ENCODE measurements at places on chromosomes 1 and 21.

DNA sequence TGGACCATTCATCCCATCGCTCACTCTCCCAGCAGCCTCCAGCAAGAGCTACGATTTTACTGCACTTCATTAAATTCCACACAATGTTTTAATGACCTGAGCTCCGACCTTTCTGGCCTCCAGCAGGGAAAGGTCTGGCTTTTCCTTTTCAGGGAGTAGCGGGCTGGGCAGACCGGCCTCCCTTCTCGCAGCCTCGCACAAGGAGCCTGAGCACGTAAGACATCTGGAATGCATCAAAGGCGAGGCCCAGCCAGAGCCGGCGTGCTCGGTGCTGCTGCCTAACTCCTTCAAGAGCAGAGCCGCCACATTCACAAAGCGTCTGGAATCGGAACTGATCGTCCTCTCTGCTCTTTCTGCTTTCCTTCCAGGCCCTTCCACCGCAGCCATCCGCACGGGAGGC lies 32.5 kb upstream of the FHAD1 start:
- no peak for DNase-seq

- no peak for DNase-seq
Measured at GRCh38 chr1:210332719-210333398, 4.2 kb downstream of the HHAT start.

DNA sequence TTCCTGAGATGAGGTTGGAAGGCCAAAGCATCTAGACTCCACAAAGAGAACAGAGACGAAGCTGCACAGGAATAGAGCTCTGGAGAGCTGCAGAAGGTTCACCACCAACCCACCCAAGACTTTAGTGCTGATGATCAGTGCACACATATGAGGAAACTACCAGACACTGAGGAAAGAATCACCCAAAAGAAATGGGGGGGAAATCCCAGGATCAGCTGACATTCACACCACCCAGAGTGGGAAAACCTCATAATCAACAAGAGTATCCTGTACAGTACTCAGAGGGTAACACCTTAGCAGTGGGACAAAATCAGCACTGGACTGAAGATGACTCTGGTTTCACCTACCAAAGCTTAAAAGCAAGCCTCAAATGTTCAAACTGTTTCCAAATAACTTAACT lies 36.4 kb downstream of the DENND1B start:
- DNase-seq: no peak

DNA sequence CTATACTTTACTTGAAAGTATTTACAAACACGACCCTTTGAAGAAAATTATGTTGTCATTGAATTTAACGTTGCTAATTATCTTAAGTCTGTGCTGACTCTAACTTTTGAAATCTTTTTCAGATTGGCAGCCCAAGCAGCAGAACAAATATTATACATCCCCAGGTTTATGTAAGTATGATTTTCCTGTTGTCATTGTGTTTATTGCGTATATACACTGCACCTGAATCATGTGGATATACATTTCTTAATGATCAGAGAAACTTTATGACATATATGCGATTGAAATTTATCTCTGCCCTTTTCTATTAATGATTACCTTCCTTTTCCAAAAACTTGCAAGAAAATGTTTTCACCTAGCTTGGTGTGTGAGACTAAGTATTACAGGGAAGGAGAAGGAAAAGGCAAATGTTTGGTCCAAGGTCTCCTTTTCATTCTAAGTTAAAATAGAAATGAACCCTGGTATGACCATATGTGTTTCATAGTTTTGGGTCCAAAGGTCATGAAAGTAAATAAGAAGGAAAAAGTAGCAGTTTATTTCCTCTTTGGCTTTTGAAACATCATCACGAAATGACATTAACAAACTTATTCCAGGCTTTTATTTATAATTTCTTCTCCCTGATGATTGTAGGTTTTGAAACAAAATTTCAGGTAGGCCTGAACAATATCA lies 116.8 kb downstream of the VPS13D start:
- DNase-seq: no peak

DNA sequence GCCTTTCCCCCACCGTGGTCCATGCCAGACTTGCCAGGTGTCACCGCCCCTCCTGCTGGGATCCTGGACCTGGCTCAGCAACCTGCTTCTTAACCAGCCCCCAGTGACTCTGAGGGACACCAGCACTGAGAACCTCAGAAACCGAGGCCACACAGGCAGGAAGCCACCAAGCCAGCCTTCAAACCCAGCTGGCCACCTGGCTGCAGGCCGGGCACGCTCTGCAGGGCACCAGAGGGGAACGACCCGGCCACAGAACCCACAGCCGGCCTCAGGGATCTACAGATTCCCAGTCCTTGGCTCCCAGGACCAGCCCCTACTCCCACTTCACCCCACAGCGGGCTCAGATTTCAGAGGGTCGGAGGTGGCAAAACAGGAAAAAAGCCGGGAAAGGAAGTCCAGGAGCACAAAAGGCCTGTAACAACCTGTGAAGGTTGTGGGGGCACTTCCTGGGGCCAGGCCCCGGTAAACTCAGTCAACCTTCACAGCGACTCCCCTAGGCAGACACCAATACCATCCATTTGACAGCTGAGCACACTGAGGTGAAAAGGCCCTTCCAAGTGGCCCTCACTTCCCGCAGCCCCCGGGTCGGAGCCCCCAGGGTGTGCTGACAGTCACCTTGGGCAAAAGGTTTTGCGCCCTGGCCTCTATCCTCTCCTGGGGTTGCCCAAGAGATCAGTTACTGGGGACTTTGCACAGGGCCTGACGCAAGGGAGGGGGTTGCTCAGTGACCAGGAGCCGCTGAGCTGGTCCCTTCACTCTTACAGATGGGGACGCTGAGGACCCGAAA lies 14.1 kb downstream of the RUNX3 start:
- DNase-seq: no peak

GRCh38 chr21:37658817-37659458 lies 257.3 kb downstream of the KCNJ6 start:
- DNase-seq: peak; percentile 33

Data from mesendoderm (in vitro differentiated cells).